CD8-positive, alpha-beta T cell (primary cell): ENCODE measurements at places on chromosomes 7 and 10.

- no peak for DNase-seq
Observed at GRCh38 chr10:70117646-70118045, 15.0 kb downstream of the AIFM2 start.

DNA sequence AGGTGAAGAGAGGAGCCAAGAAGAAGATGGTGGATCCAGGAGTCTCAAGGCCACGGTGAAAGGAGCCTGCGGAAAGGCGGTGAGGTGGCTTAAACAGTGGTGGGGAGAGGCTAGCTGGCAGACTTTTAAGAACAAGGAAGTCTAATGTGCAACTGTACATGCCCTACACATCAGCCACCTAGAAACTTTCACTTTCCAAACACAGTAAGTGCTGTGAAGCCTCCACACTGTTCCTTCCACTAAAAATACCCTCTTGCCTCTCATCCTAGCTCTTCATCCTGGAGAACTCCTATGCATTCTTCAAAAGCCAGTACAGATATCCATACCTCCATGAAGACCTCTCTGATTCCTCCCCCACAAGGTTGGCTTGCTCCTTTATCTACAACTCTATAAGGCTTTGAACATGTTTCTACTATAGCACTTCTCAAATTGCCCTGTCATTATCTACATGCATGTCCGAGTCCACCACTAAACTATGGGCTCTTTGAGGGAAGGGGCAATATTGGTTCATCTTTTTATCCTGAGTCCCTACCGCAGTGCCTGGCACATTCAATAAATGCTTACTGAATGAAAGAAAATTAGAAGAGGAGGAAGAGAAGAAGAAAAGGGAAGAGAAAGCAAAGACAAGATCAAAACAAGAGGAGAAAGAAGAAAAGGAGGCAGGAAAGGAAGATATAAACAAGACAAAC is 54.2 kb downstream of the DNAJC12 start:
- no peak for DNase-seq

- DNase-seq, result no peak
Observed at GRCh38 chr7:71484380-71484779, 352.4 kb downstream of the GALNT17 start.

DNA sequence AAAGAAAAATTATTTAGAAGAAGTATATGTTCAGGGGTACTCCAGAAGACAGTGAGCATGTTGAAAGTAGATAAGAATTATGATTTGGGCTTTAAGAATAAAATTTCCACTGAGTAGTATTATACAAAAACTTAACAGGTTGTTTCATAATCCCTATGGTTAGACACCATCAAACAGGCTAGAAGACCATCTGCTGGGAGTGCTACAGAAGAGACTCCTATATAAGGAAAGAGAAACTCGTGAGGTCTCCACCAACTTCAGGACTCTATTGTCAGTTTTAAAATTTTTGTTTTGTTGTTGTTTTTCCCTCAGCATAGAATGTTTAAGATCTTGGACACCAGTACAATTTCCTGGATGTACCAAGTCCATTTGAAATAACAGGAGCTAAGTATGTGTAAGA is 13.1 kb downstream of the DNAJC1 start:
- DNase-seq, result no peak

DNA sequence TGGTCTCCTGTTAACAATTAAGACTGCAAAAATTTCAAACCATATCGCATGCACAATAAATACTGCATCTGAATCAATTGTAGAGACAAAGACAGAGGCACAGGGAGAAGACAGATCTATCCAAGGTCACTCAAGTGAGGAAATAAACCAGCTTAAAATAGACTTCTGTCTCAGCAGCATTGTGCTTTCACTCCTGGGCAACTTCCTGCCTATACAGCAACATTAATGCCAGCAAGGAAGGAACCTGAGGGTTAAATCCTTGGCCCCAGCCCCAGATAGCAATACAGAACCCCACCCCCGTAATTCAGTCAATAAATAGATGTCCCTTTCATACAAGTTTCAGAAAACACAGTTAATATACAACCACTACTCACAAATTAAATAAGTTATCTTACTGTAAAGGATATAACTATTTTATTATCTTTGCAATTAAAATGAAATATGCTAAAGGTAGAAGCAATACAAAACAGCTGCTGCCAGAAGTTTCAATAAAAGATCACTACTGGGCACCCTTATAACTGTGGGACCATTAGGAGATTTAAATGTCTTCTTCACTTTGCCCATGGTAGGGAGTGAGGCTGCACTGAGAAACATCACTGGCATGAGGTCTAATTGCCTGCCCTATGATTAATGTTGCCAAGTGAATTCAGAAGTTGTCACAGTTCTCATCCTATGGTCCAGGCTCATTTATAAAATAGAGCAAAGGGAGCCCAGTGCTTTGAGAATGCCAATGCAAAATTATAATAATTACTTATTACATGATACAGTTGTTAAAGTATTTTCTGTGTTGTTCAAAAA is 49.4 kb downstream of the CAV1 start:
- DNase-seq, result no peak

- no peak for DNase-seq
Observed at GRCh38 chr10:101902820-101903145, 59.2 kb upstream of the KCNIP2 start.

DNA sequence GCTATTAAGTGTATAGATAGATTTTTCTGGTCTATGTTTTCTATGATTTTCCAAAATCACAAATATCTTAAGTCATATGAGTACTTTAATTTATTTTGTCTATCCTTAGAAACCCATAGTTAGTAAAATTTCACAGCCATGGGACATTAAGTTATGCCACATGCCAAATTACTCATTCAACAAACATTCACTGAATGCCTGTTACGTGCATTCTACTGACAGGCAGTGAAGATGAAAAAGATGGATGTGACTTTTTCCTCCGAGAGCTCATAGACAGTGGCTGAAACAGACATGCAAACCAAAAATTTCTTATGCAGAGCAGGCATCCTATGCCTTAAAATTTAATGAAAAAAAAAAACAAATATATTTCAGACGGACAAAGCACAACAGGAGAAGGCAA is 84.9 kb downstream of the CHRM2 start:
- DNase-seq, result no peak
